ENCODE measurements at places on chromosomes 7 and 10.

DNA sequence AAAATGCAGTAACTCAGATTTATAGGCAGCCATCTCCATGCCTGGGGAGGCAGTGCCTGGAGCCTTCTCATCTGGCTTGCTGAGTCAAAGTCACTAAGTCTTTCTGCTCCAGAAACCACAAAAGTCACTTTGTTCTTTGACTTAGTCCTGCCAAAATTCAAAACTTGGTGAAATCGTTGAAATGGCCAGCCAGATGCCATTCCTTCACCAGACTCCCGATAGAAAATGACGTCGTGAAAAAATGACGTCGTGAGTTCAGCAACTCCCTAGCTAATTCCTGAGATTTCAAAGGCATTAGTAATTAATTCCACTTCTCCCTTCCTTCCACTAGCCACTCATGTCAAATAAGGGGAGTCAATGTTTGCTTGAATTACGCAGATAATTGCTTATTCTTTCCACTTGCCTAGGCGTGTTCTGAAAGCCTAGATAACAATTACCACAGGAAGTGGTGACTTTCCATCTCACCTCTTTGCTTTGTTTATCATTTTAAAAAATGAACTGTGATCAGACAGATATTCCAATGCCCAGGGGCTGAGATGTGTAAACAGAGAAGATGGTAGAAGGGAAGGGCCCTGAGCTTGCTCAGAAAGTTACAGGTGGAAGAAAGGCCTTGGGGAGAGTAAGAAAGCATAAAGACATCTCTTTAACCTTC, 48.5 kb upstream of the OSBPL3 start:
- DNase-seq: peak; percentile 48

DNA sequence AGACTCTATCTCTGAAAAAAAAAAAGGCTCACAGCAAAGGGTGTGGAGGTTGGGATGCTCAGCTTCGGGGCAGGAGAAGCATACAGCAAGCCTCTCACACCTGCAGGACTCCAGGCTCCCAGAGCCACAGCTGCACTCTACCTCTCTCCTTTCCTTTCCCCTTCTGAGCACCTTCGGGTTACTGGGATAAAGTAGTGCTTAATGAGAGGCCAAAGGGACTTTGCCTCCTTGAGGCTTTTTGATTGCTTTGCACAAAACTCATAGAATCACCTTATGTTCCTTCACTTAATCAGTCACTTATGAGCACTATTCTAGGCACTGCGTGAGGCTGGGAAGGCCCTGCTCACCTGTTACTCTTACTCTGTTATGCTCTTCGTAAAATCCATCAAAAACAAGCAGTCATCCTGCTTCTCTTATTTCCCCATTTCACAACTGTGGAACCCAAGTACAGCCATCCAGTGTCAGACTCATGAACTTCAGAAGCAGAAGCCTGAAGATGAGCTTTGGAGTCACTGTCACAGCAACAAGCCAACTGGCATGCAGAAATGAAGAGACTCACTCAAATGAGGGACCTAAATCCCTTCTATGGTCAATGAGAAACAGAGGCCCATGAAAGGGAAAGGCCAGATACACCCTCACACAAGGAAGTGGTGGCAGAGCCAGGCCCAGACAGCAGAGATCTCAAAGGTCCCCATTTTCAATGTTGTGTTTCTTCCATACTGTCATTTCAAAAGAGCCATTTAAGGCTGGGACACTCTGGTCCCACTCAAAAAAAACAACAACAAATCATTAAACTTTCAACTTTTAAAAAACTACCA, 205.4 kb downstream of the KCNMA1 start:
- DNase-seq: no peak

DNA sequence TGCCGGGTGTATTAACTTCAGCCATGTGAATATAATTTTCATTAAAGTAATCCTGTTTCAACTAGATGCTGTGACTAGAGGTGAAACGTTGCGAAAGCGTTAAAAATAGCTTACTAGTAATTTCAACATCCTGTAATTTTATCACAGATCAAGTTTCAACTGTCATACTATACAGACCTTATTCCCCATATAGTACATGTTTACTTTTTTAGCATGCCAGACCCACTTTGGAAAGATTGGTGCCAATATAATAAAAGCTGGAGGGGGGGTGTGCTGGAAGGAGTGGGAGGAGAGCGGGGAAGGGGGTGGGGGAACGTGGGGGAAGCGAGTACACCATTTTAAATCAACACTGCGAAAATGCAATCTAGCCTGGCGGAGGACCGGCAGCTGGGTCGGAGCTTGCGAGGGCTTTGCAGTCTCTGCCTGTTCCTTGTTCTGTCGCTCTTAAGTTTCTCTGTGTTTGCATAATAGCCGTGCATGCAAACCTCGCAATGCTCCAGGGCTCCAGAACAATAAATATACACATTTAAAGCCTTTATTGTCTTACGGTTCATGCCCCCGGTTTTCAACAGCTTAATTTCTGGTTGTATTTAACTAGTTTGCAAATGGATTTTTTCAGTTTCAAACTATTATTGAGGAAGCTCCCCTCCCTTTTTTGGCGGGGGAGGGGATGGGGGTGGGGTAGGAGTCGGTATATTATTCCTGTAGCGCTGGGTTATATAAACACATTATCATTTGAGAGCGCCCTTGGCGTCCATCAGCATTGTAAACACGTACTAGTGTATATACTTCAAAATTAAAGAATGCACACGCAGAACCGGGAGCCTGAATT, 1.3 kb upstream of the ARID5B start:
- peak; percentile 74 for DNase-seq

- no peak for DNase-seq
Observed at GRCh38 chr7:103297837-103298179, 573 bp downstream of the PMPCB start.

DNA sequence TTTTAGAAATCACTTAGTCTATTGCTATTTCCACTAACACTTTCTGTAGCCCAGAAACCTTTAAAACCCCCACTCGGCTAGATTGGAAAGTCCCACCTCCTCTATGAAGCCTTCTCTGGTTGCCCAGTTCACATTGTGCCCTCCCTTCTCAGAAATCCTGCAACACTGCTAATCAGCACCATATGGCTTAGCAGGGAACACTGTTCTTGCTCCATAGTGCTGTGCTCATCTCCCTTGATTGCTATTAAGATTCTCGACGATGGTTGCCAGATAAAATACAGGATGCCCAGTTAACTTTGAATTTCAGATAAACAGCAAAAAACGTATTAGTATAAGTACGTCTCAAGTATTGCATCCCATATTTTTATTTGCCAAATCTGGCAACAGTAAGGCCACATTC, 40.1 kb upstream of the XPNPEP1 start:
- DNase-seq: no peak

GRCh38 chr10:75231672-75232581, 3.8 kb downstream of the COMTD1 start:
- no peak for DNase-seq

DNA sequence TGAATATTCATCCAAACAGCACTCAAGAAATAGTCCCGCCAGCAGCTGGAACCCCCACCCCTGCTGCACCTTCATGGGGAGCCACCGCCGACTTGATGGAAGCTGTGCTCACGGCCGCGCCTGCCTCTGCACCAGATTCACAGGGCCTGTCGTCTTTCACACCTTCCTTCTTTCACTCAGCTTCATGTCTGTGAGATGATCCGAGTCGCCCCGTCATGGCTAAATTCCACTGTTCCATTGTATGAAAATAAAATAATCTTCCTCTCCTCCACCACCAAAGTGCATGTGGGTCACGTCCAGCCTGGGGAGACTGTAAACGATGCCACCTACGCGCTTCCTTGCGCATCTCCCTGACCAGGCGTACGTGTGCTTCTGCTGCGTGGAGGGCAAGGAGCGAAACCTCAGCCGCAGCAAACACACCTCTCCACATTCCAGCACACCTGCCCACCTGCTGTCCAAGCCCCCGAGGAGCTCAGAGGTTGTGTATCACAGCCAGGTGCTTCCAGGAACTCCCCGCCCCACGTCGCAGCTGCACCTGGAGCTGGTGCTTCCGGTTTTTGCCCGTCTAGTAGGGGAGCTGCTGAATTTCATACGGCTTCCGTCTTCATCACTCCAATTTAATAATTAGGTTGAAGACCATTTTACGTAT, 137.0 kb downstream of the PTPRN2 start:
- DNase-seq: no peak

DNA sequence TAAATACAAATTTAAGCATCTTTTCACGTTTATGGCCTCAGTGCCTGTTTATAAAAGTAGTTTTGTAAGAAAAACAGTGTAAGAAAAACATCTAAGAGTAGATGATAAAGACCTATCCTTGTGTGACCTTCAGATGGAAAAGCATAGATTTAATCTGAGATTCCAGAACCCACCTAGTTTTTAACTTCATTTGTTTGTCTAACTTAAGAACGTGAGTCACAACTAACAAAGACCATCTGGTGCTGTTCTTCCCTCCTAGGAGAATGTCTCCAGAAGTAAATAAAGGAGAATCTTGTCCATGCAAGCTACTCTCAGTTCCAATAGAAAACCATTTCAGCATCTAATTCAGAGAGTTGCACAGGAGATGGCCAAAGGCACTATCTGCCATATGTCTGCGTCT, 265.4 kb upstream of the C7orf33 start:
- no peak for DNase-seq

DNA sequence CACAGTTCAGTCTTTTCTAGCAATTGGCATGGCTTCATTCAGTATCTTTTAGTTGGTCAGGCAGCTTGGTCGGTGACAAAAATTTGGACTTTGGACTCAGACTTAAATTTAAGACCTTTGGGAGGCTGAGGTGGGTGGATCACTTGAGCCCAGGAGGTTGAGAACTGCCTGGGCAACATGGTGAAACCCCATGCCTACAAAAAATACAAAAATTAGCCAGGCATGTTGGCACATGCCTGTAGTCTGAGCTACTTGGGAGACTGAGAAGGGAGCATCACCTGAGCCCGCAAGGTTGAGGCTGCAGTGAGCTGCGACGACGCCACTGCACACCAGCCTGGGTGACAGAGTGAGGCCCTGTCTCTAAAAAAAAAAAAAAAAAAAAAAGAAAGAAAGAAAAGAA, 19.5 kb upstream of the ITPRID1 start:
- no peak for DNase-seq

DNA sequence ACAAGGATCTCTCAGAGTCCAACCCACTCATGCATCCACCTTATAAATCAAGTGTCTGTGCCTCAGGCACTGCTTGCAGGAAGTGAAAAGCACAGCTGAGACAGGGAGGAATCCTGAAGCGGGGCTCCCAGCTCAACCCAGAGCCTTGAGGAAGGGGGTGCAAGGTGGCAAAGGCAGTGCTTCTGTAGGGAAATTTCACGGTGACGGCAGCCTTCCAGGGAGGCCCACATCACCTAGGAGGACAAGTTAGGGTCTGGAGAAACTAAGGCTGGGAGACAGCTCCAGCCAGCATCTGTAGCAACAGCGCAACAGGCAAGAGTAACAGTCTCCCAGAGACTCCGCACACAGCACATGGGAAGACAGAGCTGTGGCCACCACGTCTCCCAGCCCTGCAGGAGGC, 2.7 kb downstream of the AOC1 start:
- DNase-seq: no peak

- DNase-seq: no peak
Observed at GRCh38 chr7:77830649-77831355, 32.2 kb downstream of the PHTF2 start.

GRCh38 chr7:93923296-93923695, 1.8 kb downstream of the GNG11 start:
- no peak for DNase-seq

- DNase-seq: no peak
Observed at GRCh38 chr10:78526347-78526746, 492.7 kb downstream of the RPS24 start.

DNA sequence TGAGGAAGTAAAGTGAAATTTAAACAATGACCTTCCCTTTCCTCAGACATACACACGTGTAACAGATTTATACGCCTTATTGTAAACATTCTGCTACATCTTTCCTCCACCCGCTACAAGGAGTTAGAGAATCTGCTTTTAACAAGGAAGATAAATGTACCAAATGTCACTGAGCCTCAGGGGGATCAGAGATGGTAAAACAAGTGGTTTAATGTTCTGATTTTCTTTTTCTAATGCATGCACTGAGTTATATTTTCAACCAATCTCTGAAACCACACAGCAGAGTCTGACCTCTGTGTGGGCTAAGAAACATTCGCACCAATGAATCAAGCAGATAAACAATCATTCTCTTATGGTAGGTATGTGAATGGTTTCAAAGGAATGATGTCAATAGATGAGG, 599.5 kb downstream of the ARL4A start:
- no peak for DNase-seq

- peak; percentile 92 for DNase-seq
Observed at GRCh38 chr7:44637788-44638594, 31.6 kb downstream of the OGDH start.

- peak; percentile 61 for DNase-seq
Observed at GRCh38 chr10:80443531-80443974, 10.6 kb upstream of the TSPAN14 start.

GRCh38 chr10:22478555-22479334, 133.4 kb downstream of the SPAG6 start:
- no peak for DNase-seq

GRCh38 chr7:28017372-28017771, 163.2 kb downstream of the JAZF1 start:
- no peak for DNase-seq

GRCh38 chr7:79927116-79927515, 207.5 kb upstream of the GNAI1 start:
- DNase-seq: no peak

GRCh38 chr7:142581341-142581740, 167.9 kb upstream of the PRSS1 start:
- peak; percentile 36 for DNase-seq

- DNase-seq: peak; percentile 87
Observed at GRCh38 chr10:62038609-62039190, 137.2 kb downstream of the ARID5B start.

DNA sequence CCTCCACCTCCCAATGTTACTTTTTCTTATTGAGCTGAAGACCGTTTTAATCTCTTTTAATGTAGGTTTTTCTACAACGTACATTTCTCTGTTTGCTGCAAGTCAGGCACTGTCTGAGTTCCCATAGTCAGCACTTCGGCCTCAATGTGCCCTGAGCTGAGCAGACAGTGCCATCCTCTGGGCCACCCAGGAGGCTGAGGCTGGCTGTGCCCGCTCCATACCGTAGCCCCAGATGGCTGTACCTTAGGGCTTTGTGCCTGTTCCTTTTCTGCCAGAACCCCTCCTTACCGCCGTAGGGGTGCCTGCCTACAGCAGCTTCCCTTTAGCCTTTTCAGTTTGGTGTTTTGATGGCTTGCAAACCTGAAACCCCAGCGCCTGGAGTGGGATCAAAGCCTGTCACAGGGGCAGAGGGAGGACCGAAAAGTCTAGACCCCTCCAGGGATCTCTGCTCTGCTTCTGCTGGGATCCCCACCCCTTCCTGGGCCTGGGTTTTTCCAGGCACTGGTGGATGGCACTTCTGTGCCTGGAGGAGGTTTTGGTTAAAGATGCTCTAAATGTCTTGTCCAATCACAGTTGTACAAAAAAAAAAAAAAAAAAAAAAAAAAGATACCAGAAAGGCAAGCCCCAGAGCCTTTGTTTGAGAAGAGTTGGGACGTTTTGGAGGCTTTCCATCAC, 9.0 kb downstream of the AGAP3 start:
- no peak for DNase-seq

DNA sequence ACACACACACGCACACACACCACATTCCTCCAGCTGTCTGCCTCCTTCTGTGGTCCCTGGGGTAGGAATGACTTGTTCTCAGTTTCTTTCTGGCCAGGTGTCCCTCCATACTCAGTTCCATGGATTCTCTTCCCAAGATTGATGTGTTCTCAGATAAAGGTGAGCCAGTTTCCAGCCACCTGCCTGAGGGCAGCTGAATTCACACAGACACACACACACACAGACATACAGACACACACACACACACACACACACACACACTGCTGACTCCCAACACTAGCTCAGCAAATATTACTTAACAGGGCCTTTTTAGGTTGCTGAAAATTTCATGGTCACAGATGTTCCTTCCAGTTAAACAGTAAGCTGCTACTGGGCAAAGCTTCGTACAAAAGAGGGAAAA, 45.4 kb upstream of the GDF10 start:
- no peak for DNase-seq

Data from activated CD8-positive, alpha-beta T cell treated with anti-CD3 and anti-CD28 coated beads for 36 hours (primary cell).